ENCODE measurements at places on chromosomes 5 and 9.

DNA sequence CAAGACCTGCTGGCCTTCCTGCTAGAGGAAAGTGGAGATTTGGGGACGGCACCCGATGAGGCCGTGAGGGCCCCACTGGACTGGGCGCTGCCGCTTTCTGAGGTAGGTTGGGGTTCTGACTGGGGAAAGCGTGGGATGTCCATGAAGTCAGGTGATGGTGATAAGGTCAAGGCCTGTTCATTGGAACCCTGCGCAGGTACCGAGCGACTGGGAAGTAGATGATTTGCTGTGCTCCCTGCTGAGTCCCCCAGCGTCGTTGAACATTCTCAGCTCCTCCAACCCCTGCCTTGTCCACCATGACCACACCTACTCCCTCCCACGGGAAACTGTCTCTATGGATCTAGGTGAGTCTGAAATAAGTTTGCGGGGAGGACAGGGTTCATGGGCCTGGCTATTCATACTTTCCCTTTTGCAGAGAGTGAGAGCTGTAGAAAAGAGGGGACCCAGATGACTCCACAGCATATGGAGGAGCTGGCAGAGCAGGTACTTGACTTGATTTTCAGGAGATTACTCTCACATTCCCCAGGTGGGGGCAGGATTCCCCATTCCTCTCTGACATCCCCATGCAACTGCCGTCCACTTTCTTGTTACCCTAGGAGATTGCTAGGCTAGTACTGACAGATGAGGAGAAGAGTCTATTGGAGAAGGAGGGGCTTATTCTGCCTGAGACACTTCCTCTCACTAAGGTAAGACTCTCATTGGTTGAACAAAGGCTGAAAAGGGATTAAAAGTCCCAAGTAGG, 505 bp downstream of the CREB3 start:
- DNase-seq: no peak

DNA sequence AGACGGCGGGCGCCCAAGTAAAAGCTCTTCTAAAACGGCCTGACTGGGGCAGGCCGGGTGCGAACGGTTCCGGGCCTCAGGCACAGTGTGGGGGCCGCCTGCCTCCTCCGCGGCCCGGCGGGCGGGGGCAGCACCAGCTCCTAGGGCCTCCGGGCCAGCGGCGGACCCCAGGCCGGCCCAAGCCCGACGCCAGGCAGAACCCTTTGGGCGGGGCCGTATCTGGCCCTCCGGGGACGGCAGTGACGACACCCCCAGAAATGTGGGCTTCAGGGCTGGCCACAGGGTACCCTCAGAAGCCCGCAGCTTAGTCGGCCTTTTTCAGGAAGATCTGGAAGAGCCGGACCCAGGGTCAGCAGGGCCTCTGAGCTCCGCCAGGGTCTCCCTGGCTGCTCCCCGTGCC, 4.0 kb downstream of the LTC4S start:
- DNase-seq: no peak

DNA sequence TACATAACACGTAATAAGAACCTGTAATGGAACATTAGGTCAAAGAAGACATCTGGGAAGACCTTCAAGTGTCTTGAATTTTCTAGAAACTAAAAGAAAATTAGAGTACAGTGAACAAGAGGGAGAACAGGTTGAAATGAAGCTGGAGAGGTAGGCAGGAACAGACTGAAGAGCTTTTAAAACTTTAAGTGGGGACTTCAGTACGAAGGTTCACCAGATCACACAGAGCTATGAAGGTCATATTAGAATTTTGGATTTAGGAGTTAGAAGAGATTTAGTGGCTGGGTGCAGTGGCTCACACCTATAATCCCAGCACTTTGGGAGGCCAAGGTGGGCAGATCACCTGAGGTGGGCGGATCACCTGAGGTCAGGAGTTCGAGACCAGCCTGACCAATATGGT, 26.6 kb downstream of the MLANA start:
- DNase-seq: no peak

- DNase-seq: no peak
These were observed 35.4 kb downstream of the SEMA6A start for GRCh38 chr5:116539222-116539621.

- DNase-seq: no peak
These were observed 16.6 kb downstream of the ZNF608 start for GRCh38 chr5:124729720-124730359.

DNA sequence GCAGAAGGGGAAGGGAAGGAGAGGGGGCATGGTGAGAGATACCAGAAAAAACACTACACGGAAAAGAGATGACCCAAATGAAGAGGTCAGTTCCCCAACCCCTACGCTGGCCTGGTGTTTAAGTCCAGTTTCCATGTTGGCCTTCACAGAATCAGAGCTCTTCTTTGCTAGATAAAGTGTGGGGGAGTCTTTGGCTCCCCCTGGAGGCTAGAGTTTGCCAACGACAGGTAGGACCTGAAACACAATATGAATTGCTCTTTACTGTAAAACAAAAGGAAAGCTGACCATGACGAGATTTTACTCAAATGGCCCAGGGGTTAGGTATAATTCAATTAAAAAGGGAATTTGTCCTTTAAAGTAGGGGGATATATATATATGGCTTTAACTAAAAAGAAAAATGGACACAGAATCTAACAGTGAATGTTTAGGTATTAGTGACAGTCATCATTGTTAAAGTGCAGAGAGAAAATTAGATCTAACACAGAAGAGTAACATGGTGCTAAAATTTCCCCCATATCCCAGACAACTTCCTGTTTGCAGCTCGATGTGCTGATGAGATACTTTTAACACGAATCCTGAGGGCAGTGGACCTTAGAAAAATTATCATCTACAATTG, 92.0 kb downstream of the SV2C start:
- no peak for DNase-seq

DNA sequence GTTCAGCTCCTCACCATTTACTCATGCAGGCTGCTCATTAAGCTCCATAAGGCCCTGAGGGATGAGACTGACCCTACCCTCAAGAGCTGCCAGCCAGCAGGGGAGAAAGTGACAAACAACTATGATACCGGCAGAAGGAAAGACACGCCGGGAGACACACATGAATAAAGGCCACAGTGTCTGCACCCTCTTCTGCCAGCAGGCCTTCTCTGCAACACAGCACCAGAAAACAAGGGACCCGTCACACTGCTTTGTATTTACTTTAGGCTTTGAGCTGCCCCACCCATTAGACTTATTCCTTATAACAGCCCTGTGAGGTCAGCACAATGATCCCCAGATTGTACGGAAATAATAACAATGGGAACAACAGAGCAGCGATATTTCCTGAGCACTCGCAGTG, 7.2 kb downstream of the GABBR2 start:
- DNase-seq: no peak

DNA sequence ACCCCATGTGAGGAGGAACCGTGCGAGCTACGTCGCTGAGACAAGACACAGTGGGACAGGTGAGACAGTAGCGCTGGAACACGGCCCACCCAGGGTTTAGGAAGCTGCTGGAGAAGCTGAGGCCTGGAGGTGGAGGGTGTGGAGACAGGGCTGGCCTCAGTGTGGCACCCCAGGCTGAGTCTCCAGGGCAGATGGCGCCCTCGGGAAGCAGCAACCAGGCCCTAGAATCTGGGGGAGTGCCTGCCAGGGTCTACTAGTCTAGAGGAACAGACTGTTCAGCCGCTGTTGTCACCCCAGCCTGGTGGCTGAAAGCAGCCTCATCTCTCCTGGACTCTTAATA, 4.6 kb upstream of the TERT start:
- no peak for DNase-seq

DNA sequence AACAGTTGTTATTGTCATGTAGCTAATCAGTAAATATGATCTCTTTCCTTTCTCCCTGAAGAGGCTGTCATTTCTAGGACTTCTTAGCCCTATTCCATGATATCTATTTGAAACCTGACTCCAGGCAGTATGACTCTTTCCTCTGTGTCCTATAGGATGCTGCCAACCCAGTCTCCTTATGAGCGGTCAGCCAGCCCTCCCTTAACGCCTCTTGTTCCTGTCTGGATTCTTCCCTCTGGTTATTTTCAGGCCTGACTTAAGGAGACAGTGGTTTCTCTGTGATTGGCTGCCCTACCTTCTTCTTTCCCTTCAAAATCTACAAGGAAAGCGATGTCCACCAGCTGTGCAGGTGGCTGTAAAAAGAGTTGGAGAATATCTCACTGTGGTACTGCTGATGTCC, 19.4 kb upstream of the C5orf63 start:
- no peak for DNase-seq

- DNase-seq: no peak
These were observed 1.0 kb upstream of the EFNA5 start for GRCh38 chr5:107671742-107672210.

DNA sequence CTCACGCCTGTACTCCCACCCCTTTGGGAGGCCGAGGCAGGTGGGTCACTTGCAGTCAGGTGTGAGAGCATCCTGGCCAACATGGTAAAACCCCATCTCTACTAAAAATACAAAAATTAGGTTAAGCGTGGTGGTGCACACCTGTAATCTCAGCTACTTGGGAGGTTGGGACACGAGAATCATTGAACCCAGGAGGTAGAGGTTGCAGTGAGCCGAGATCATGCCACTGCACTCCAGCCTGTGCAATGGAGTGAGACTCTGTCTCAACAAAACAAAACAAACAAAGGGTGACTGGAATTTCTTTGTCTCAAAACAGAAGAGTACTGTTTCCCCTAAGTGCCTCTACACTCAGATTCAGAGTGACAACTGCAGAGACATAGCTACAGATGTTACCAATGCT, 116.1 kb downstream of the AP3B1 start:
- no peak for DNase-seq

DNA sequence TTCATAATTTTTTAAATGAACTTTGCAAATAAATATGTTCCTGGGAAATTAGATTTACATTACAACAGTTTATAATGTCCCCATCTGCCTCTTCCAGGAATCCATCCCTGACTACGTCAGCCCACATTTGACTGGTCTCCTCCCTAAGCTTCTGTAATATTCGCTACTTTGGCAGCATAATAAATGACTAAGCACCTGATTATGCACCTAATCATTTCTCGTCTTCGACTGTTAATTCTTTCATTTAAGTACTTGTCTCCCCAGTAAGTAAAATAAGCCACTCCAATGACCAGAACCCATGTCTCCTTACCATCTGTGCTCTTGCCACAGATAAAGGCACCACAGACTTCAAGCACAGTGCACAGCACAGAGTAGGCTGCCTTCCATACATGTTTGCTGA, 122.7 kb downstream of the DENND1A start:
- no peak for DNase-seq

GRCh38 chr5:75964008-75964407, 119.2 kb upstream of the SV2C start:
- DNase-seq: no peak

- DNase-seq: no peak
These were observed 52.4 kb downstream of the FSD1L start for GRCh38 chr9:105500108-105500766.

GRCh38 chr5:36801523-36801922, 75.0 kb upstream of the NIPBL start:
- no peak for DNase-seq

DNA sequence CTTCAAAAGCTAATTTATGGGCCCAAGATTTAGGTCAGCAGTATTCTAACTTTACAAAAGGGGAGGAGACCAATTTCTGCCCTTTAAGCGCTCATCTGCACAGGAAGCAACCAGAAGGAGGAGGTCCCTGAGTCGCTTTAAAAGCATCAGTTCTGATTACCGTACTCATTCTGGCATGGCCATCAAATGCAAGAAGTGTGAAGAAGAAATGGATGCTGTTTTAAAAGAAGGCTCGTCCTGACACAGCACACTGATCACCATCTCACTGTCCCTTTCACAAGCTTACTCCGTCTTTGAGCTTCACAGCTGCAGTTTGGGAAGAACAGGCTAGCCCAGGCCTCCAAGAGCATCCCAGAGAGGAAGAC, 17.5 kb downstream of the ZNF608 start:
- no peak for DNase-seq

DNA sequence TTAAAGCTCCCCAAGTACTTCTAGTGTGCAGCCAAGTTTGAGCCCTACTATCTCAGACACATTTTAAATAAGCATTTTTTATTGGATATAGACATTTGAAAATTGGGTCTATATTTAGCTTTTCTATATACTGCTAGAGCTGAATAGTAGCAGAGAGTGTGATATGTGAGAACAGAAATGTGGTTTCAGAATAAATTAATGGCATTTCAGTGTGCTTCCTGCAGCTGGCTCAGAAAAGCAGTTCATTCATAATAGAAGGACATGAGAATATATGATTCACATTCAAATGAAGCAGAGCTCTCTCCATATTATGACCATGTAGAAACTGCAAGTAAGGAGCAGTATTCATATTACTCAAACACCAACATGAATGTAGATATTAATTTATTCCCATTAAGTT, 464.0 kb downstream of the PTPRD start:
- no peak for DNase-seq

DNA sequence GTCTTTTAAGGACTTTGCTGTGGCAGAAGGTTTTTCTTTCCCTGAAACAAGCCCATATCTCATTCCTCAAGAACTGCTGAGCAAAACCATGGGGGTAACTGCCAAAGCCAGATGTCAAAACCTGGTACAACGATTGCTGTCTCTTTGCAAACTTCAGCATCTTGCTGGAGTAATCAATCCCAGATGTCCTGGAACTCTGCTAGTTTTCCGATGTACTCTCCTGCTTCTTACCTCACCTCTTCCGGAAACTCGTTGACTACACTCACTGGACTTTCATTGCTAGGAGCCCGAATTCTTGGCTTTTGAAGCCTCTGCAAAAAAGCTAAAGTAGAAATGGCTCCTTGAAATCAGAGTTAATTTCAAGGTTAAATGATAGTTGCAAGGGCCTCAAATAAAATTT, 23.3 kb downstream of the RAD1 start:
- DNase-seq: no peak

GRCh38 chr9:37210737-37211523, 90.6 kb downstream of the ZCCHC7 start:
- no peak for DNase-seq

DNA sequence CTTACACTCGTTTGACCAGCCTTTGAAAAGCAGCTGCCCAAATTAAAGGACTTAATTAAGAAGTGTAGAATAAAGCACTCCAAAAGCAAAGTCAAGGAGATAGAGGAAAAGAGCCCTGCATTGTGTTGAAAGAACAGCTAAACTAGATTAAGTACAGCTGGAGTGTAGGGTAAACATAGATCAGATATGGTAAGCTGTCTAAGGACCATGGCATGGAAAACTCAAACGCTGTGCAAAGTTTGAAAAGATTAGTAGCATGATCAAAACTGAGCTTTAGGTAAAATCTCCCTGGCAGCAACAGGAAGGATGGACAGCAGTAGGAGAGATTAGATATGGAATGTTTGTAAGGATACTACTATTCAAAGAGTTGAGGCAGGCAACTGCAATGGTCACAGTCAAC, 55.4 kb downstream of the BNC2 start:
- no peak for DNase-seq

- no peak for DNase-seq
These were observed 1185.7 kb upstream of the C9orf72 start for GRCh38 chr9:28758971-28759370.
